ENCODE measurements at places on chromosomes 1 and 21.

DNA sequence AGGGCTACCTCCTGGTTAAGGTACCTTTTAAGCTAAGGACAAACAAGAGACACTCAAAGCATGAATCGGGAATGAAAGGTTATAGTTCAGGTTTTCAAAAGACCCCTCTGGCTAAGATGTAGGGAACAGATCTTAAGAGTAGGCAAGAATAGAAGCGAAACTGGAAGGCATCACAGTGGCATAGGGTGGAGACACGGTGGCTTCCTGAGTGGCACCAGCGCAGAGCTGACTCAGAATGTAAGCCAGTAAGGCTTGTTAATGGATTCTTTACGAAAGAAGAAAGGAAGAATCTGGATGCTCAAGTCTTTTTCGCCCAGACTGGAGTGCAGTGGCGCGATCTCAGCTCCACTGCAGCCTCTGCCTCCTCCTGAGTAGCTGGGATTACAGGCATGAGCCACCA, 21.2 kb downstream of the PADI6 start:
- no peak for DNase-seq

- DNase-seq, result no peak
Observed at GRCh38 chr1:19903621-19904020, 19.8 kb downstream of the PLA2G2E start.

DNA sequence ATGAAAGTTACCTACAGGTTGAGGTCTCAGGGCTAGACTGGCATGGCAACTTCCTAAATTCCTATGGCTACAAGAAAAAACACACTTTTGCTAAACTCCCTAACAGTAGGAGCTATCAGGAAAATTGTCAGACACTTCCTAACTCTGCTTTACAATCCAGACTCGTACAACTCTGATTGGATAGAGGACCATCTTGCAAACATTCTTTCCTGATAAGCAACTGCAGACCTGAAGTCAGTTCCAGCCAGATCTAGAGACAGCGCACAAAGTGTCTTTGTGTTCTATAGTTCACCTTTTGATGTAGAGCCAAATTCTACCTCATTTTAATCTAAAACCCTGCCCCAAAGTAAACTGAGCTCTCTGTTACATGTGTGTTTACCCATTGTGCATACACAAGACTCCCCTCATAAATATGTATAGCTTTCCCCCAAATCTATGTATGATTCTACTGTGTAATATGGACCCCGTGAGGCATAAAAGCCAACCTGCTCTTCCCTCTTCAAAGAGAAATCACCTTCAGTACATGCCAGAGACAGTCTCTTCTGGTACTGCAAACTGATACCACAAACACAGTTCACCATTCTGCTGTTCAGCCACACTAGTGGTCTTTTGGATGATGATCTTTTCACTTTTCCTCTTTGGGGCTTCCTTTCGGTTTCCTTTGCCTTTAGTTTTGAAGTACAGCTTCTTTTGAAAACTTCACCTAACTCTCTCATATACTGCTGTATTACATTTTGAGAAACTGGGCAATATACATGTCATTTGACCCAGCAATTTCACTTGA, 21.7 kb downstream of the ZP4 start:
- DNase-seq, result no peak

- DNase-seq, result no peak
Observed at GRCh38 chr1:245516284-245516759, 361.5 kb downstream of the KIF26B start.

GRCh38 chr1:118047006-118047649, 117.6 kb downstream of the WDR3 start:
- no peak for DNase-seq

GRCh38 chr21:23811805-23812204, 1795.5 kb downstream of the MRPL39 start:
- no peak for DNase-seq

DNA sequence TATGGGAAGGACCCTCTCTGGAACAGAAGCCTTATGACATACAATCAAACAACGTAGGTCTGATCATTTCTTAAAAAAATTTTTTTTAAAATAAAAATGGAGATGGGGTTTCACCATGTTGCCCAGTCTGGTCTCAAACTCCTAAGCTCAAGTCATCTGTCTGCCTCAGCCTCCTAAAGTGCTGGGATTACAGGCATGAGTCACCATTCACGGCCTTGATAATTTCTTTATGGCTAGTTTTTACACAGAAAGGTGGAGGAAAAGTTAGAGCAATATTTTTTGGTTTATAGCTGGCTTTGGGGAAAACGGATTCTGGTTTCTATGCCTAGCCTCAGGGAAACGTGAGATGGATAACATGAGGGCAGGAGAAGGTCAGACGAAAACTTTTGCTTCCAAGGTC, 70.0 kb upstream of the B3GALT5 start:
- DNase-seq, result no peak

- DNase-seq, result no peak
Observed at GRCh38 chr1:26913754-26914619, at the start of gene NR0B2. NR0B2 (minus strand) TSS chr1:26913975; CDS start chr1:26913940, 35 bp downstream.

GRCh38 chr1:74613894-74614293, 59.7 kb downstream of the ERICH3 start:
- no peak for DNase-seq

DNA sequence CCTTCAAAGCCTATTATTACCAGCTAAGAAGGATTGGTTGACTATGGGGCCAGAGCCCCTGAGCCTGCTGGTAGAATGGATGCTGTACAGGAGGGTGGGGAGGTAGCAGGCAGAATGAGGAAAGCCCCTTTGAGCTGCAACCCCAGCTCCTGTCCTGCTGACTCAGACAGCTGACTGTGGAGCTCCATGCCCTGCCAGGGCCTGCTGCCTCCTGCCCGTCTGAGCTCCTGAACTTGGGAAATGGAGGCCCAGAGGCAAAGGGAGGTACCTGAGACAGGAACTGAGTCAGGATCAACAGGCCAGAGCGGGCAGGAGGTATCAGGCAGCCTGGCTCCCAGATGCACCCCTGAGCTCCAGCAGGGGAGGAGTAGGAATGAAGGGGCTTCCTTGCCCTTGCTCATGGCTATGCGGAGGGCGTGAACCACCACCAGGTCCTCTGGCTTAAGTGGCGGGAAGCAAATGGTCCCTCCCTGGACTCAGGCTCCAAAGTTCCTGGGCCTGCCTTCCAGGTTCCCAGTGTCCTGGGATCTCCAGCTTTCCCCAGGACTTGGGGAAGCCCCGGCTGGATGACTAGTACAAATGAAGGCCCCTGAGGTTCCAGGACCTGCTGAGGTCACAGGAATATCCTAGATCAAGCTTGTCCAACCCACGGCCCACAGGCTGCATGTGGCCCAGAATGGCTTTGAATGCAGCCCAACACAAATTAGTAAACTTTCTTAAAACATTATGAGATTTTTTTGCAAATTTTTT, 3.9 kb upstream of the SFN start:
- no peak for DNase-seq

DNA sequence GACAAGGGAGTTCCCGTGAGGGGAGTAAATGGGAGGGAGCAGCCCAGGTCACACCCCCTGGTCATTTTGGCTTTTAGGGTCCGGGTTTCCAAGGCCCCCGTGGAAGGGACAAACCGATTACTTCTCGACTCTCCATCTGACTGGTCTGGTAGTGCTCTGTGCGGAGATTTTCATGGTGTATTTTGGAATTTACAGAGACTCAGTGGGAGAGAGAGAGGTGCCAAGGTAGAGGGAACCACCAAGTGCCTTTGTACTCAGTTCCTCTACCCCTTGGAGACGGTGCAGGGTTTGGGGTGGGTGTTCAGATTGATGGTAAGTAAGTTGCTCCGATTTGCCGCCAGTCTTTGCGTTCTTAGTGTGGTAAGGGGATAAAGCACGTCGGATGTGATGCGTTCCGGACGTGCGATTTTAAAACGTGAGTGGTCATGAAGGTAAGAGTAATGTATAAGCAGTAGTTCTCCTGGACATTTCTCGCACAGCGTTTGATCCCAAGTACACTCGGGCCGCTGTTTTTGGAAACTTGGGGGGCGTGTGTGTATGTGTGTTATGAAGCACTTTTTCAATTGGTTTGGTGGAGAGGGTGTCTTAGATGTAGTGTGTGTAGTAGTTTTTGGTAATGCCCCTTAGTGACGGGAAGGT, 682 bp downstream of the SUCO start:
- peak; percentile 38 for DNase-seq

DNA sequence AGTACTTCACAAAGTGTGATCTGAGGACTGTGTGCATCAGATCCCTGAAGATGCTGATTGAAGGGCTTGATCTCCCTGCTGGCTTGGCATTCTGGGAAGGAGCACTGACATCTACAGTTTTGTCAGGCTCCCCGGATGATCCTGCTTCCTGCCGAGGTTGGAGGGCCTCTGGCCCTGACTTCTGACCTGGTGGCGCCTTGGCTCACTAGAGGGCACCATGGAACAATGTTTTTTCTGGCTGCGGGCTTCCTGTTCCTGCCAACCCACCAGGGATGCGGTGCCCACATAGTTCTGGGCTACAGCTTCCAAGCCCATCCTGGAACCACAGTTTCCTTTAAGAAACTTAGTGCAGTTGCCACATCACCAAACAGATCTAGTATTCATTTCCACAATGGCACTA, 38.8 kb upstream of the RASAL2 start:
- no peak for DNase-seq

DNA sequence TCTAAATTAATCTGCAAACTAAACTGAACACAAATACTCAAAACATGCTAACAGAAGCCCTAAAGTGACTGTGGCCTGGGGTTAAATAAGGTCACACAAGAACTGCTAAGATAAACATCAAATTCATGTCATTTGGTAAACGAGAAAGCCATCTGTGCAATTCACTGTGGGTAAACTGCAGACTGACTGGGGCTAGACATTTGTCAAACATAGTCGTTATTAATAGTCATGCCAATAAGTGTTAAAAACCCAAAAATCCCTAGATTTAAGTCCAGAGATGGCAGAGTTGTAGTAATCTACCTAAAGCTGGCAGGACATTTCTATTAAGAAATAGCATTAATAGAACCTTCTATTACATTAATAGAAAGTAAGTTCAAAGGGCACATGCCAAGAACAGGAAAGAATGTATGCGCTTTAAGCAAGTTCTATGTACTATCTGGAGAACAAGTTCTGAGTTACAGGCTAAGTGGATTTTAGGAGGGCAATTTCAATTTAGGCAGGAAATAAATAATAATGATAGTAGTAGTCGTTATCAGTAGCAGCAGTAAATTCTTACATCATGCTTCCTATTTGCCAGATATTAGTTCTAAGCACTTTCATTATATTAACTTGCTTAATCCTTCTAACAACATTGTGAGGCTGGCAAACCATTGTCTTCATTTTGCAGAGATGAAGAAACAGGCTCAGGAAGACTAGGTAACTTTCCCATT, 8.6 kb downstream of the EDEM3 start:
- DNase-seq, result no peak

- no peak for DNase-seq
Observed at GRCh38 chr1:76162254-76162653, 87.7 kb downstream of the ST6GALNAC3 start.

DNA sequence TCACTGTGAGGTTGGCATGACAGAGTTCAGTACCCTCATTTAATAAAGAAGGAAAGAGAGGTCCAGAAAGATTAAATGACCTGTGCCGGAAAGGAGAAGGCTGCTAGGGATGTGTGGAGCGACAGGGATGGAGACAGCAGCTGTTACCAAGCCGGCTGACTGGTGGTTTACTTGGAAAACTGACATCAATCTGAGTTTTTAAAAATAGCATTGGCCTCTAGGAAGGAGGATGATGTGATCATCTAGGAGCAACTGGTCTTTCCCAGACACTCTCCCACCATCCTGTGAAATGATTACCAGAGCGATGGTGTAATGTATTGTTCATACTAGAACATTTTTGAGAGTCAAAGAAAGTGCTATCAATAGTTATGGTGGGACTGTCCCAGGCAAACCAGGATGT, 154.4 kb downstream of the ZSCAN20 start:
- no peak for DNase-seq

DNA sequence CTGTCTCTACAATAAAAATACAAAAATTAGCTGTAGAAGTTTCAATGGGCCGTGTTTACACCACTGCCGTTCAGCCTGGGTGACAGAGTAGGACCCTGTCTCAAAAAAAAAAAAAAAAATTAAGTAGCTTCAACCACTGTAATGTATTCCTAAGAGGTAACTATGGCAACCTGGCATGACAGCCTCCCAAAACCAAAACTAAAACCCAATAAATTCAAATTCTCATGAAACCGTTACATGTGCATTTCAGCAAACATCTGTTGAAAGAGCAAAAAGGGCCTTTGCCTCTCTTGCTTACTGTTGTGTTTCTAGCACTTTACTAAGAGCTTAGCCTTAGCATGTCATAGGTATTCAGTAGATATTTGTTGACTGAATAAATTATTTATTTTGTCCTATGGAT, 33.5 kb downstream of the ODR4 start:
- DNase-seq, result no peak

DNA sequence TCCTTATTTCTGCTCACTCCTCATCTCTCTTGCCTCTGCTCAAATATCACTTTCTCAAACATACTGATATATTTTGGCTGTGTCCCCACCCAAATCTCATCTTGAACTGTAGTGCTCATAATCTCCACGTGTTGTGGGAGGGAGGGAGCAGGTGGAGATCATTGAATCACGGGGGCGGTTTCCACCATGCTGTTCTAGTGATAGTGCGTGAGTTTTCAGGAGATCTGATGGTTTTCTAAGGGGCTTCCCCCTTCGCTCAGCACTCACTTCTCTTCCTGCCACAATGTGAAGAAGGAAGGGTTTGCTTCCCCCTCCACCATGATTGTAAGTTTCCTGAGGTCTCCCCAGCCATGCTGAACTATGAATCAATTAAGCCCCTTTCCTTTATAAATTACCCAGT, 26.6 kb downstream of the ZBTB8OS start:
- no peak for DNase-seq

- DNase-seq, result no peak
Observed at GRCh38 chr1:34759503-34760357, at the start of gene GJB4. GJB4 (plus strand) TSS chr1:34759740; CDS start chr1:34761255, 1,515 bp downstream.

GRCh38 chr1:46171871-46172270, 3.0 kb upstream of the TSPAN1 start:
- DNase-seq, result no peak

GRCh38 chr1:66750577-66750976, 1.7 kb upstream of the DYNLT5 start:
- DNase-seq, result no peak

GRCh38 chr1:112698366-112699310, 8.3 kb downstream of the RHOC start:
- no peak for DNase-seq
